ENCODE measurements at places on chromosomes 5 and 9. TPM values are rescaled to one million over a fixed set of nuclear protein-coding genes. Genes with fewer than 3 reads are reported as not detected.

Gene ARID3C
- total RNA-seq = 0.26 TPM

Gene IL33
- 13.3 TPM for total RNA-seq

Gene KCNN2
- 15.4 TPM for total RNA-seq

Gene MTAP
- 77.4 TPM for total RNA-seq

Gene SLC6A7
- total RNA-seq = 0.38 TPM

DNA sequence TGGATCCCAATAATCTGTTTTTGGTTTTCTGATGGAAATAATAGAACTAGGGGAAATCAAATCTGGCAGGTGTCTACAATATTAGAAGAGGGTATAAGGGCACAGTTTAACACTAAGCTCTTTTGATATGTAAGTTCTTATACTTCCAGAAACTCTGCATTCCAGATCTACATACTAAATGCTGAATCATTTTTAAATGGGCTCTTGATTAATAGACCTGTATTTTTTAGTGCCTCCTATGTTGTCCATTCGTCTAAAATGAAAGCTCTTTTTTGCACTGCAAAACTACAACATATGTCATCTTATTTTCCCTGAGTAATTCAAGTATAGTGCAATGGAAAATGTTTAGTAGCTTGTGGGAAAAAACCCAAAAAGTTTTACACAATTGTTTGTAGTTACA is 44.2 kb downstream of the NR6A1 start:
- no peak for DNase-seq

- DNase-seq = no peak
Observed at GRCh38 chr9:71863631-71864030, 47.4 kb downstream of the ABHD17B start.

DNA sequence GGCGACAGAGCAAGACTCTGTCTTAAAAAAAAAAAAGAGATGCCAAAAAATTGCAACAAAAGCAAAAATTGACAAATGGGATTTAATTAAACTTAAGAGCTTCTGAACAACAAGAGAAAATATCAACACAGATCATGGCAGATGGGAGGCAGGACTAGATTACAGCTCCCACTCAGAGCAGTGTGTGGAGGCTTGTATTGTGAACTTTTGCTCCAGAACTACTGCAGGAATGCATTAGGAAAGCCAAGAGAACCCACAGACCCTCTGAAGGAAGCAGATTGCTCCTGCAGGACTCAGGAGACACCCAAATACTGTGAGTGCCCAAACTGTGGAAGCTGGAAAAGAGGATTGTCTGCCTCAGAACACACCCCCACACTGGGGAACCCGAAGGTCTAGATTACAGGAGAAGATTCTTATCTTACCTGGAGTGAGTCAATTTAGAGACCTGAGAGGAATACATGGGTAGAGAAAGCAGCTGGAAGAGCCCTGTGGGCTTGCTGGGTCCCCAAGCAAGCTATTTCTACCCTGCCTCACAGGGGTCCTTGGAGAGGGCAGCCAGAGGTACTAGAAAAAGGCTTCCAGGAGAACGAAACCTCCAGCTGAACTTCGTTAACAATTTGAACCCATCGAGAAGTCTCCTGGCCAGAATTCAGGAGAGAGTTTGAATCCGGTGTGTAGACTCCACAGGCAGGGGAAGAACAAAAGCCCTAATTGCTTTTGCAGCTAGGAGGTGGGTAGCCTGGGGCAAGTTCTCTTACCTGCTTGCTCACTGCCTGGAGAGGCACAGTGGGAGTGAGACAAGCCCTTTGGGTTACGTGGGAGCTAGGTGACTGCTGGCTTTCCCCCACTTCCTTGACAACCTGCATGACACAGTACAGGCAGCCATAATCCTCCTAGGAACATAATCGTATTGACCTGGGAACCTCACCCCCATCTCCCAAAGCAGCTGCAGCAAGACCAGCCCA is 593.4 kb upstream of the RGMB start:
- DNase-seq = no peak

- DNase-seq = peak; percentile 22
Observed at GRCh38 chr5:149724884-149725283, 5.2 kb upstream of the PPARGC1B start.

DNA sequence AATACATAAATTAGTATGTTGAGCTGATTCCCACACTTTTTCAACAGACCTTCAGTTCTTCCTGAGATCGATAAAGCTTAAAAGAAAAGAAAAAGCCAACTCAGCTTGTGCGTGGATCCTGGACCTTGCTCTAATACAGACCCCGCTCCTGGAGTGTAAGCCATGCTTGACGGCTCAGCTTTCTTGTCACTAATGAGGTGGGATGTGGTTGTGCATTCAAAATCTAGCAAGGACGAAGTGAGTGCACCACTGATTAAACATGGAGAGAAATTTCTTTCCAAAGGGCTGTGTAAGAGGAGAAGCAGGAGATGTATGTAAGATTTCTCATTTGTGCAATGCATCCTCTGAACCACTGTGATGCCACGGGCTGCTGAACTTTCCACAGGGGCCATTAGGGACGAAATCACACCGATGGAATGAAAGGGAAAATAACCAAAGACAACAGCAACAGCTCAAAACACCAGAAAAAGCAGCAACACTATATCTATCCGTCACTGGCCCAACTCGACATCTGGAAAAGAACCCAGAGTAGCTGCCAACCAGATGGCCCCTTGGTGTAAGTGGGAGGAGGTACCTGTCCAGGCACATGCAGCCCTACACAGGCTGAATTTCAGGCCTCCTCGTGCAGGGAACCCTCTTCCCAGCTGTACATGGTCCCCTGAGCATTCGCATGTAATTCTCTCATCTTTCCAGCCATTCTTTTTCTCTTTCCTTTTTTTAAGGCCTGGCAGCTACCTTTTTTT is 178.9 kb downstream of the SREK1 start:
- no peak for DNase-seq

GRCh38 chr5:15564523-15564922 is 64.5 kb downstream of the FBXL7 start:
- DNase-seq = no peak

DNA sequence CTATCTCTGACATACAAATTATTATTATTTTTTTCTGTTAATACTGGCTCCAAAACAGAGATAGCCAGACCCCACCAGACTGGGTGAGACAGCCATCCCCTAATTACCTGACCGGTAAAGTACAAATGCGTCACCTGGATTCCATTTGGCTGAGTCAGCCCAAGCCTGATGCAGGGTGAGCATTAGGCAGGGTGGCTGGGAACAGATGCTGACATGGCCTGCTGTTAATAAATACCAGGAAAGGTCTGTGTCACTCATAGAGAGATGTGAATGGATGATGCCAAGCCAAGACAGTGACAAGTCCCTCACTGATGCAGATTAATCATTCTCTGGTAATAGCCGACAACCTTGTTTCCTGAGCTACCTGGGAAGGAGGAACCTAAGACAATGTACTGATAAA is 183.5 kb downstream of the TRIM32 start:
- no peak for DNase-seq

DNA sequence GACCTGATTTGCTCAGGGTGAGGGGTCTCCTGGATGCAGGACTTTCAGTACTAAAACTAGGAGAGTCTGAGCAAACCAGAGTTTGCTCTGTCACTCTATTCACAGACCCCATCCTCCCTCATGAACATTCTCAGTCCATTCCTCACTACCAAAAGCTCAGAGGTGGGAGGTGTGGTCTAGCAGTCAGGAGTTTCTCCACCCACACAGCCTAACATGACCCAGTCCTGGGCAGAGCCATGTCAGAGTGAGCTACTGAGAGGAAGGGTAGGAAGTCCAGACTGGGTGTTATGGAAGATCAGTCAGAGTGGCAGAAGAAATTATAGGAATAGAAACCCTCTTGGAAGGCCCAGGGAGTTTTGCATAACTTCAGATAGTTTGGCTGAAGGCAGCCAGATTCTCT is 113.3 kb upstream of the GRAMD2B start:
- no peak for DNase-seq

DNA sequence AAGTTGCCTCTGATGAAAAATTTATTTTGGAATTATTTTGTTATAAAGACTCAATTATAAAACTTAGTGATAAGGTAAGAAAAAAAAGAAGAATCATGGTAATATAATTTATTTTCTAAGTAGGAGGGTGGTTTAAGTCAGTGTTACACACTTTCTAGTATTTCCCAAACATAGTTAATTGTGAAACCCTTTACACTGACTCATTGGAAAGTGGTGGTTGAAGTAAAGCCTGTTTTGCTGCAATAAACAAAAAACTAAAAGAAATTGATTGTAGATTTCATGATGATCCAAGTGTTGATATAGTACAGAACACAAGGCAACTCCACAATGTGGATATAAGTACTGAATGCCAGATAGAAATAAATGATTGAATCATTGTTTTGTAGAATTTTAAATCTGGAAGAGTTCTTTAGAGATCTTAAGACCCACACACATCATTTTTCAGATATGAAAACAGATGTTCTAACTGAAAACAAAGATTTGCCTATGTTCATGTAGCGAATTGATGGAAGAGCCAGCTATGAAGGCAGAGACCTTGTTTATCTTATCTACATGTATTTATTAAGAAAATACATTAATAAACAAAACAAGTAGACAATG is 539.8 kb downstream of the PRELID2 start:
- no peak for DNase-seq

GRCh38 chr9:107446491-107446890 is 43.1 kb downstream of the KLF4 start:
- no peak for DNase-seq

DNA sequence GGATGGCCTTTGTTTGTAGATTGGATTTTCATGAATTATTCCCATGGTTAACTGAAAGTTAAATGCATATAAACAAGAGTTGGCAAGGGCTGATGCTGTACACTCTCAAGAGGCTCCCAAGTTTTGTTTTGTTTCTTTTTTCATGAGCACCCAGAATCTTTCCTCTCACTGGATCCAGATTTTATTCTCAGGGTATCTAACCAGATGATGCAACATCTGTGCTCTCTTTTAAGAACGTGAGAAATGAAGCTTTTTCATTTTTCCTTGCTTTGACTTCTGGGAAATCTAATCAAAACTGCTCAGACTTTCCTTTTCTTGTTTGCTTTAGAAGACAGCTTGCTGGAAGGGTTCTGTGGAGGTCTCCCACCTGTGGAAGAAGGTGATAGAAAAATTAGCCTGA is 142.7 kb upstream of the SLC12A2 start:
- no peak for DNase-seq

- DNase-seq = no peak
Observed at GRCh38 chr5:22855824-22856223, 2.7 kb upstream of the CDH12 start.

GRCh38 chr5:33850100-33850594 is 41.6 kb downstream of the ADAMTS12 start:
- no peak for DNase-seq

GRCh38 chr5:84248013-84248412 is 136.7 kb downstream of the EDIL3 start:
- no peak for DNase-seq

DNA sequence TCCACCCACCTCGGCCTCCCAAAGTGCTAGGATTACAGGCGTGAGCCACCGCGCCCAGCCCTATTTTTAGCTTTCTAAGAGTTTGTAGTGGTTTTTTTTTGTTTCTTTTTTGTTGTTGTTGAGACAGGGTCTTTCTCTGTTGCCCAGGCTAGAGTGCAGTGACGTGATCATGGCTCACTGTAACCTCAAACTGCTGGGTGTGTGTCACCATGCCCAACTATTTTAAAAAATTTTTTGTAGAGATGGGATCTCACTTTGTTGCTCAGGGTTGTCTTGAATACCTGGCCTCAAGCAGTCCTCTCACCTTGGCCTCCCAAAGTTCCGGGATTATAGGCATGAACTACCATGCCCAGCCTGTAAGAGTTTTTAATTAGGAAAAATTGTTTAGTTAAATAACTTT is 145.3 kb upstream of the SH3GL2 start:
- DNase-seq = no peak

DNA sequence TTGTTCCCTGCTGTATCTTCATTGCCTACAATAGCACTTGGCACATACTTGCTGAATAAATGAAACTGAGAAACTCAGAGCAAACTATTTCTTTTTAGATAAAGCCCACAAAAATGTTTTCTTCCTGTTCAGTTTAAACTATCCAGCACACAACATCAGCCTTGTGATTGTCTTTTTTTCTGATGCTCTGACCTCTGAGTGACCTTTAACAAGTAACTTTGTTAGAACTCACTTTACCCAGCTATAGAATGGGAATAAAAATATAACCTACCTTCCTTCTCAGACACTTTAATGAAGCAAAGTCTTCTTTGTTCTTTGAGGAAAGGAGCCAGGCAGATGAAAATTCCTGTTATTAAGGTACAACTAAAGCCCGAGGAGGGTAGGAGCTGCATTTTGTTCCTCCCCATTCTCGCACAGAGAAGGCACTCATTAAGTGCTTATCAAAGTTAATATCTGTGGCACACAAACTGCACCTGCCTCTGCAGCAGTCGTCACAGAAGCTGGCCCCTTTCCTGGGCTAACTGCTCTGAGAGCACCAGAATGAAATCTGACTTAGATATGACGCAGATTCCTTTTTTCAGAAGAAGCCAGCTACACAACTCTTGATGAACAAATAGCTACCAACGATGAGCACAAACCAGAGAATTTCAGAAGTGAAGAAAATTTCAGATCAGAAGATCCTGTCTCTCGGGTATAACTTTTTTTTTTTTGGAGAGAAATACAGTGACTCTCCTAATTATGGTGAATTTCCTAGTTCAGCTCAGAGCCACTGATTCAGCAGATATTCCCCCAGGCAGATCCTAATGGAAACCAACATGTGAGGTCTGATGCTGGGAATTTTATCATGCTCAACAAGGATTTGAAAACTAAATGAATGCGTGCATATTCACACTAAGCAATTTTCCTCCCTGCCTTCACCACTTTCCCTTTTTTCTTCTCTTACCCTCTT is 31.0 kb upstream of the NR3C1 start:
- DNase-seq = no peak

DNA sequence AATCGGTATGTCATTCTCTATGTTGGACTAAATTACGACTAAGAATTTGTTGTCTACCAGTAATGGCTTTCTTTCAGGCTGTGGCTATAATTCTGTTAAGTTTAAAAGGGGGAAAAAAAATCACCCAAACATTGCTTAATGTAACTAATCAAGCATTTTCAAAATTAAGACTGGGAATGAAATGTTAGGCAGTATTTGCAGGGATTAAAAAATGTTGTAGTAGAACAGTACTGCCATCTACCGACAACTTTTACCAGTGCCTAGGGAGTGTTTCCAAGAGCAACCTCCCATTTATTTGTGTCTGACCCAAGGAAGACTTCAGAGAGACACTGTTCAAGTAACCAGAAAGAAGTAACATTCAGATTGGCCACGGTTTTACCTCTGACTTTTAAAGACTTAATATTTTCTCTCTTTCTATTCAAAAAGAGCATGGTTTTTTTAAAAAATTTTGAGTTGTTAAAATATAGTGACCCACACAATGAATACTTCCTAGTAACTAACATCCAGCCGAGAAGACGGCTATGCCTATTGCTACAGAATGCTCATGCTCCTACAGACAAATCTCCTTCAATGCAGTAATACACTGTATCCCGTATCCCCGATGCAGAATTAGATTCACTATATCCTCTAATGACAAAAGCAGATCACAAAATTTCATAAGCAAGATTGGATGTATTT is 92.4 kb downstream of the ARL15 start:
- no peak for DNase-seq

Measured in type B pancreatic cell (in vitro differentiated cells).